ENCODE measurements at places on chromosomes 1 and 21.

- no peak for DNase-seq
Measured at GRCh38 chr1:48266576-48266975, 44.1 kb downstream of the SLC5A9 start.

- no peak for DNase-seq
Measured at GRCh38 chr1:168786476-168787330, 57.7 kb upstream of the DPT start.

DNA sequence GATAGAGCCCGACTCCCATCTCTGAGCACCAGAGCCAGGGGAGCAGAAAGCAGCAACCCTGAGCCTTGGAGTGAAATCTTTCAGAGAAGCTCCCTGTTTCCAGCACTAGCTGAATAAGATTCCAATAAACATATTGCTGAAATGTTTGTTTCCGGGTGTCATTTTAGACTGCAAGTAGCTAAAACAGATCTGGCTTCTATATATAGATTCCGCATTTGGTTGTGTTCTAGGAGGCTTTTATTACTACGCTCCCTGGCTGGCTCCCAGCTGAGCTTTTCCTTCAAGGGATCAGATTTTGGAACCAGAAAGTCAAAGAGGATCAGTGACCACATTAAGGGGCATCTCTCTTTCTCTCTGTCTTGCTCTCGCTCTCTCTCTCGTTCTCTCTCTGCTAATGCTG, 88.2 kb downstream of the PAPPA2 start:
- DNase-seq = no peak

DNA sequence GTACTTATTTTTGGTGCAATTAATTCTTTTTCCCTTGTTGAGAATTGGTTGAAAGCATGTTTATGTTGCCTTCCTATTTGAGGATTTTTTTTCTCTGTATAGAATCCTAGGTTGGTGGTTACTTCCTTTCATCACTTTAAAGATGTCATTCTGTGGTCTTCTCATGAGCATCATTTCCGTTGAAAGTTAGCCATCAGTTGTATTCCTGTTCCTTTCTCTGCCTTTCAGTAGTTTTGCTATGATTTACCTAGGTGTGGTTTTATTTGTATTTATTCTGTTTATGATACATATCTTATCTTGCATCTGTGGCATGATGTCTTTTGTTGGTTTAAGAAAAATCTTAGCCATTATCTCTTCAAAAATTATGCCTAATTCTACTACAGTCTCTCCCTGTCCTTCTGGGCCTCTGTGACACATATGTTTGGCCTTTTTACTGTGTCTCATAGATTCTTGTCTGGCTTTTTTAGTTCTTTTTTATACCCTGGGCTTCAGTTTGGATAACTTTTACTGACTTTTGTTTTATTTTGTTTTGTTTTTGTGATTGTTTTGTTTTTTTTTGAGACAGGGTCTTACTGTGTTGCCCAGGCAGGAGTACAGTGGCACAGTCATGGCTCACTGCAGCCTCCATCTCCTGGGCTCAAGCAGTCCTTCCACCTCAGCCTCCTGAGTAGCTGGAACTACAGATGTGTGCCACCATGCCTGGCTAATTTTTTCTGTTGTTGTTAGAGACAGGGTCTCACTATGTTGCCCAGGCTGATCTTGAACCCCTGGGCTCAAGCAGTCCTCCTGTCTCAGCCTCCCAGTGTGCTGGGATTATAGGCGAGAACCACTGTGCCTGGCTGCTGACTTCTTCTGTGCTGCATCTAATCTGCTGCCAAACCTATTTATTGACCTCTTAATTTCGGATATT, 24.1 kb downstream of the PTGFRN start:
- no peak for DNase-seq

GRCh38 chr1:15899266-15899665, 51.8 kb downstream of the SPEN start:
- no peak for DNase-seq
